T-helper 9 cell (primary cell): ENCODE measurements at places on chromosomes 11 and 22.

DNA sequence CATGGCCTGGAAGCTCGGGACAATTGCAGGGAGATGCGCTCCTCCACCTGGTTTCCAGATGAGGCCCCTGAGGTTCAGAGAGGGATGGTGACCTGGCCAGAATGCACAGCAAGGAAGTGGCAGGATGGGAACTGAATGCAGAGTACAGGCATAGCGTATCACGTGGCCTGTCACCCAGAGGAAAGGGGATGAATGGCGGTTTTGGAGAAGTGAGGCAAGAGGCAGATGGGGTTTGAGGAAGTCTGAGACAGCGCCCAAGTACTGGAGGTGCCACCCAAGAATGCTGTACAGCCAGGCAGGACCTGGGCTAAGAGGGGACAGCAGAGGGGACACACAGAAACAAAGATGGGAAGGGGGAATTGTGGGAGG, 4.9 kb downstream of the RAB3IL1 start:
- no peak for DNase-seq

DNA sequence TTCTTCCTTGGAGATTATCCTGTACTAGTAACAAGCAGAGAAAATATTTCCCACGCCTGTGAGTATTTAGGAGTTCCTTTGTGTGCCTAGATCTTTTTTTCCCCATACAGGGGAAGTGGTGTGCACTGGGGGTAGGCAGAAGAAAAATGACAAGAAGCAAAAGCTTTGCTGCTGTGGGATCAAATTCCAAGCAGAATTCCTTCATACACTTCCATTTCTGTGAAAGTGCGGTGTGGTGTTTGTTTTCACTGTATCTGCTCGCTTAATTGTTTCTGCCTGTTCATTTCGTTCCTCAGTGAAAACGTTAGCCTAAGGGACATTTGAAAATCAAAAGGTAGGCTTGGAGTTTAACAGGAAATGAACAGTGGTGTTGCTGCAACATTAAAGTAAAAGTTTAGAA, 47.9 kb downstream of the BLID start:
- no peak for DNase-seq

GRCh38 chr11:9438611-9439010, 22.2 kb upstream of the ZNF143 start:
- no peak for DNase-seq

- no peak for DNase-seq
These were observed 24.0 kb downstream of the RAB30 start for GRCh38 chr11:83047515-83048225.

DNA sequence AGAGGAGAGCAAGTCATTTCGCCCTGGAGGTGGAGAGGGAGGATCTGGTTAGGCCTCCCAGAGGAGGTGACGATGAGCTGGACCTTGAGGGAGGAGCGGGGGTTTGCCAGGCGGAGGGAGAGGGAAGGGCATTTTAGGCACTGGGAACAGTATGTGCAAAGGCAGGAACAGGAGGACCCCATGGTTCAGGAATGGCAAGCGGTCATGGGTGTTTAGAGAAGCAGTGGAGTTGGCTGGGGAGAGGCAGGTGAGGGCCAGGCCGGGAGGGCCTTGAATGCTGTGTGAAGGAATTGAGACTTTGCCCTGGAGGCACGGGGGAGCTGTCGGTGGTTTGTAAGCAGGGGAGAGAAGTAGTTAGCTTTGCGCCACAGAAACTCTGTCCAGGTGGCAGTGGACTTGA, 10.3 kb downstream of the PRDM11 start:
- DNase-seq = no peak

DNA sequence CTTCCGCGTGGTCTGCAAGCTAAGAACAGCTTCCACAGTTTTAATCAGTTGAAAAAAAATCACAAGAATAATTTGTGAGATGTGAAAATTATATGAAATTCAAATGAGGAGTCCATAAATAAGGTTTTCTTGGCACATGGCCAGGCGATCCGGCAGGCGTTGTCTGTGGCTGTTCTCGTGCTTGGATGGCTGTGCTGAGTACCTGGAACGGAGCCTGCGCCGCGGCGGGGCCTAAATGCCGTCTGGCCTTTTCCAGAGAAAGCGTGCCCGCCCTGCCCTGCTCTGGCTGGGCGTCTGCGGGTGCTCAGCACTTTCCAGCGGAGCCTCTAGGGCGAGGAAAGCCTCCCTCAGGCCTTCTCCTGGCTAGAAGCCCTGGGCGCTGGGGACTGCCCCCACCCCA, 41.8 kb downstream of the OSBPL5 start:
- no peak for DNase-seq

GRCh38 chr11:65782816-65783228, 2.0 kb upstream of the AP5B1 start:
- DNase-seq = no peak

DNA sequence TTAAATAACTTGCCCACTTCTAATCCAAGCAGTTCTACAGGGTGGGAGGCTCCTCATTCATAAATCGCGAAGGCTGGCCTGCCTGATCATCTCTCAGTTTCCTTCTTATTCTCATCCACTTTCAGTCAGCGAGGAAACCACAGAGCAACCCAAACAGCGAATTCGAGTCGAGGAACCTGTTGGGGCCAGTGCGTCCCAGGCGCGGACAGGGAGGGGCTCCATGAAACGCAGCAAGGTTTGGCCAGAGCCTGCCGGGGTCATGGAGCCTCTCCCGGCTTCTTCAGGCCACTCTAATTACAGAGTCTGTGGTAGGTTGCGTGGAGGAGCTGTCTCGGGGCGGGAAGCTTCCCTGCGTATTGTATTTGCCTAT, 741 bp upstream of the NAV2 start:
- no peak for DNase-seq

DNA sequence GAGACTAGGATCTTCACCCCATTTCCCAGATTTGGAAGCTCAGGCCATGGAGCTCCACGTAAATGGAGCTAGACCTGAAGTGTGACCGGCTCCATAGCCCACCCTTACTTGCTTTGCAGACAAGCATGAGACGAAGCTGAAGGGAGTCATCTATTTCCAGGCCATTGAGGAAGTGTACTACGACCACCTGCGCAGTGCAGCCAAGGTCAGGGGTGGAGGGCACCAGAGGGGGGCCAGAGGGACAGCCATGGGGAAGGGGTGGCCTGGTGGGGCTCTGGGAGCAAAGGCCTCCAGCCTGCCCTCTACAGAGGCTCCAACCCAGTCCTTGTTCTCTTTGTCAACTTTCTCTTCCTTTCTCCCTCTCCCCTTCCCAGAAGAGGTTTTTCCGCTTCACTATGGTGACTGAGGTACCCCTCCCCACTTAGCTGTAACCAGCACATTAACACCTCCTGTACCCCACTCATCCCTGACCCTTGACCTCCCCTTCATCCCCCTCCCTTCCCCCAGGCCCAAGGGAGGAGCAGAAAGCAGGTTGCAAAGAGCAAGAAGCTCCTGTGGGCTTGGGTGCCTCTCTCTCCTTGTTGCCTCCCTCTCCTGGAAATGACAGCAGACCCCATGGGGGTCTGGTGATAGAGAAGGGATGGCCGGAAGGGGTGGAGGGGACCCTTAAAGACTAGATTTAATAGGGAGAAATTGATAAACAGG, 23.8 kb downstream of the TREH start:
- no peak for DNase-seq

- DNase-seq = no peak
These were observed 18.3 kb upstream of the MICALL1 start for GRCh38 chr22:37887584-37888378.

GRCh38 chr11:2302306-2302895, 588 bp downstream of the TSPAN32 start:
- no peak for DNase-seq

- DNase-seq = no peak
These were observed 9.6 kb downstream of the ZBED5 start for GRCh38 chr11:10847960-10848860.

DNA sequence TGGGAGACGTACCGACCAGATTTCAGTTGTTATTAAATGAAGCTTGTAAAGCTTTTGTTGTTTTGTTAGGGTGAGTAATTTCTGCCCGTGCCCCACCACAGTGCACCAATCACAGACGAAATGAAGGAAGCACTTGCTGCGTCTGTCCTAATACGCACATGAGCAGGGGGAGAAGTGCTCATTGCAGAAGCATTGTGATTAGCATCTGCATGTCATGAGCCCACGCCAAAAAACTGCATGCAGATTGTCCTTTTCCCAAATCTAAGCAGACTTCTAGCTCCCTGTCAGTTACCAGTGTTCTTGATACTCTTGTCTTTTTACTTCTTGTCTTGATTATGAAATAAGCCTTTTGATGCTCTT, 15.5 kb downstream of the RBX1 start:
- no peak for DNase-seq

DNA sequence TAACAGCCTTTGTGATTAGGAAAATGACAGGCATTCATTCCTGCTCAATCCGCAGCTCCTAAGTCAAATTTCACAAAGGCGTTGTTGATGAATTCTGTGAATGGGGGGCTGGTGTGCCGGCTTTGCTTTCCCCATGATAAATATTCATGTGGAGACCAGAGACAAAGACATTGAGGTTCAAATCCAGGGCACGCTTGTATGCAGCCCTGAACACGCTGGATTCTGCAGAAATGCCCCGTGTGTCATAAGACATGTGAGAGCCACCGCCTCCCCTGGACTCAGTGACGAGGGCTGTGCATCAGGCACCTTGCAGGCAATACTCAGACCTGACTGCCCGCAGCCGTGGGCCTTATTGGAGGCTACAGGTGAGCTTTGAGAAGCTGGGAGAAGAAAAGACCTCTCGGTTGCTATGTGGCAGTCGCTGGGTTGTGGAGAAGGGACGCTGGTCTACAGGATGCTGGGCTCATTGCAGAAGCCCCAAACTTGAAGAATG, 906.2 kb downstream of the BRD1 start:
- no peak for DNase-seq

GRCh38 chr11:130202818-130203689, 43.5 kb downstream of the ST14 start:
- no peak for DNase-seq

- no peak for DNase-seq
These were observed 121.8 kb upstream of the PAX6 start for GRCh38 chr11:31932879-31933278.

GRCh38 chr11:116310226-116310625, 462.6 kb downstream of the BUD13 start:
- DNase-seq = no peak

DNA sequence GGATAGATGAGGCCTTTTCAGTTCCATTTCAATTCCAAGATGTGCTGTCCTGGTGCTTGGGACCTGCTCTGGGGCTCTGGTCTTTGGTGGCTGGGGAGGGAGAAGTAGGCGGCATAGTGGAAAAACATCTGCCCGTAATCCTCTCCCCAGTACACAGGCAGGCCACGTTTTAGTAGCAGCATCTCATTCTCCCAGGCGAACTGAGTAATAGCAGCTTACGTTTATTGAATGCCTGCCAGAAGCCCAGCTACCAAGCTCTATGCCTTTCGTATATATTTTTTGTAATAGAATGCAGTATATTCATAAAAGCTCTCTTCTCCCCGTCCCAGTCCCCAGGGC, 11.4 kb downstream of the ACO2 start:
- no peak for DNase-seq

DNA sequence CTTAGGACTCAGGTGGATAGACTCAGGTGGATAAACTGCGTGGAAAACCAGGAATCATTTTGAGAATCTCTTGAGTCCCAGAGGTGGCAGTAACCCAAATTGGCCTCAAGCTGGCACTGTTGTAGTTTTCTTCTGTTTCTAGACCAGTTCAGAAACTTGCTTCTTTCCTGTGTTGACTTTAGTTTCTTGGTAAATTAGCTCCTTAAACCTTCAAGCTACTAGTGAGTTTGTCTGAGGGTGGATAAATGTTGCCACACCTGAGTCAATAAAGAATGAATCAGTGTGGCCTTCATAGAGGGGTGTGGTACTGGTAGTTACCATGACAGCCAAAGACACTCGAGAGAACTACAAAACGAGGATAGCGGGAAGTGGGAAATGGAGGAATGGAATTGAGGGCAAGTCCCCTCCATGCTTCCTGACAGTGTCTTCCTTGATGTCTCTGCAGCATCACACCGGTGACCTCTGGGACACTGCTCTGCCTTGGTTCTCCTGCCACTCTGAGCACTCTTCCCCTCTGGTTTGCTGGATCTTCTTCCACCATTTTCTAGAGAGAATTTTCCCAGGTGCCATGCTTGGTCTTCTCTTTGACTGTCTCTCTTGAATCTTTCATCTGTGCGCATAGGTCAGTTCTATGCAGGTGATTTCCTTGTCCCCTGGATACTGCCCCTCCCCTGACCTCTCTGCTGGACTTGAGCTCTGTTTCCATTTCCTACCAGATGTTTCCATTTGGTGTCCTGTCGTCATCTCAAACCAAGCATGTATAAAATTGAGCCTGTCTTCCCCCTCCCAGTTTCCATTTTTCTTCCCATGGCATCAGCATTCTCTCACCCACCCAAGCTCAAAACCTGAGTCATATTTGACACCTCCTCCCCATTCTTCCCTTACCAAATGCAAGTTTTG, 7.2 kb downstream of the POLD4 start:
- no peak for DNase-seq

GRCh38 chr22:16970446-16970845, 37.6 kb downstream of the GAB4 start:
- DNase-seq = no peak

DNA sequence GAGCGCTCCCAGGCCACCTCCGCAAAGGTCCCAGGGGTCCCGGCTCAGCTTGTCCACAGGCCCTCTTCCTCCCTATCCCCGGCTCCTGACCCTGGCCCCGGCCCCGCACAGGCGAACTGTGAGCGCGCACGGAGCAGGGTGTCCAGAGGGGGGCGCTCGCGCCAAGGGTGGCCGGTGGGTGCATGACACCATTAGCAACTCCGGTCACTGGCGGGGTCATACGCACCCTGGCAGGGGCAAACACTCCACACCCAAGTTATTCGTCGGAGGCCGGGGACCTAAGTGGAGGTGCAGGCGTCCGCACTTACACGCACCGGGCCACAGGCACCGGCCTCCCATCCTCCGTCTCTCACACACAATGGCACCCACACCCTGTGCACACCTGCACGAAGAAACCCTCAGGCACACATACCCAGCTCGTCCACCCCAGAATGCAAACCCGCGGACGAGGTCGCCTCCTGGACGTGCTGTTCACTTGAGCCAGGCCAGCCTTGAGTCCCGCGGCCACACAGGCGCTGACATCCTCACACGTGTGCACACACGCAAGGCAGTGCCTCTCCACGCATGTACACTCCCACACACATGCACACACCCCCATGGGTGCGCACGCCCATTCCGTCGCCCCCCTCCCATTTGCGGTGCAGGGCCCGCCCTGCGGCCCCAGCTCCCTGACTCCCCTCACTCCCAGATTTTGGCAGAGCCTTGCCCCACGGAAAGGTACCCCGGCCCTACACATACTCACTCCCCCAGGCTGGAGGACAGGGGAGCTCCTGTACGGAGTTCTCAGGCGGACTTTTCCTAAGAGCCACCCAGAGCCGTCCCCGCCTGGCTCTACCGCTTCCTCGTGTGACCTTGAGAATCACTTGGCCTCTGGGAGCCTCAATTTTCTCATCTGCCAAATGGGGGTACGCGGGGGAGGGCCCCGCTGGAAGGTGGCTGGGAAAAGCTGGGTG, at the start of gene RASGRP2:
Gene RASGRP2 (minus strand): TSS at position 552 of the 953 bp plus-strand sequence. CDS start 1,276 bp downstream, outside the sequence.
- peak; percentile 90 for DNase-seq

DNA sequence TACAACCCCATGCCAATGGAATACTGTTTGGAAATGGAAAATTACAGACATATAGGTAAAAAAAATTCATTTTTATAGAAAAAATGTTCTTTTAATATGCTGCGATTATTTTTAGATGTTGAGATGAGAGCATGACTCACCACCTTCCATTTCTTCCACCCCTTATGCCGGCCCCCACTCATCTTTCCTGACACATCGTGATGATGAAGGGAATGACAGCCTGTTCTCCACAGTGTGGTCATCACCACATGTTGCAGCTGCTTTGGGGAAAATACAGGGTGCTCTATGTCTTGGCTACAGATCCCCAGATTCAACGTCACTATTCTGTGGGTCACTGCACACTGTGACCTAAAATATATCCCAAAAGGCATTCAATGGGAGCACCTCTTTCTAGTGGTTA, 916.2 kb downstream of the METTL15 start:
- DNase-seq = no peak
